ENCODE measurements at places on chromosomes 2 and 18.

- DNase-seq, result no peak
Observed at GRCh38 chr2:137896467-137896866, 67.8 kb upstream of the HNMT start.

- DNase-seq, result no peak
Observed at GRCh38 chr18:9108911-9109310, 6.4 kb downstream of the NDUFV2 start.

DNA sequence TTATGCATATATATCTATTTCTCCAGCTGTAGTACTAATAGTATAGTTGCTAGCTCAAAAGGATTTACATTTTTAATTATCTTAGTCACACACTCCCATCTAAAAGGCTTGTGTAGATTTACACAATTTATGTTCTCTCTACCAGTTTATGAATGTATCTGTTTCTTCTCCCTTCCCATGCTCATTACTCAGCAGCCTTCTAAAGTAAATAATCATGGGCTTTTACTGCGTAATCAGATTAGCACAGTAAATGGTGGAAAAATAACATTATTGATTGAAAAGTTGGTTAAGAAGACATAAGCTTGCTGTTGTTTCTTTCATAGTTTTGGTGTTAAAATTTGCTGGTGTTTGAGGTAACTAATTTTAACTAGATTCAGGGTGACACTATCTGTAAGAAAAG, 81.8 kb downstream of the PTPN4 start:
- DNase-seq, result no peak

DNA sequence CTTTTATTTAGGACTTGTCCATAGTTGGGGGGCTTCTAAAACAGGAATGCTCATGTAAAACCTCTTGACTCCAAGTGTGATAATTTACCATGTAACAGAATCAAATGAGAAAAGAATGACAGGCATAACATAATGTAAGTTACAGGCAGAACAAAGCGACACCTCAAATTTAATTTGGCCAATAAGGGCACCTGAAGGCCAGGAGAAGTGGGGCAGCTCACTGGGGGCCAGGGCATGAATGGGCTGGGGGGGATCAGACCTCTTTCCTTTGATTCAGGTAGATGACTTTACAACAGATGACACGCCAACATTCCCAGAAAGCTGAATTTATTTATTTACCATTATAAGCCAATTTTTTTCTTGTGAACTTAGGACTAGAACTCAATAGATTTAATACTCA, 14.5 kb downstream of the MOCOS start:
- DNase-seq, result no peak

- DNase-seq, result no peak
Observed at GRCh38 chr2:120219291-120219690, 3.9 kb downstream of the TMEM185B start.

DNA sequence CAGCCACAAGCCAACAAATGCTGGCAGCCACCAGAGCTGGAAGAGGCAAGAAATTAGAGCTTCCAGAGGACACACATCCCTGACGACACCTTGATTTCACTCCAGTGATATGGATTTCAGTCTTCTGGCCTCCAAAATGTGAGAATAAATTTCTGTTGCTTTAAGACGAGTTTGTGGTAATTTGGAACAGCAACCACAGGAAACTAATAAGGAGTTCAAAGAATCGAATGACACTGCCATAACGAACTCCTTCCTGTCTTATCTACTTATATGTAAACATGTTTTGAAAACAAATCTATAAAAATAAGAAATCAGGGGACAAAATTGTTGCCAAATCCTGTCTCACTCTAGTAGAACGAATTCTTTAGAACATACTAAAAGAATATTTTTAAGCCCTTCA, 75.8 kb downstream of the GRB14 start:
- no peak for DNase-seq

GRCh38 chr18:79476031-79476917, 80.5 kb downstream of the NFATC1 start:
- no peak for DNase-seq

Data from stimulated activated CD8-positive, alpha-beta memory T cell treated with anti-CD3 and anti-CD28 coated beads, Interleukin-4, amount 100 ng/mL, for 1 hour (primary cell).